GM10248 (cell line): ENCODE measurements at places on chromosomes 11 and 22.

GRCh38 chr11:44192017-44192385 lies 96.5 kb downstream of the EXT2 start:
- no peak for DNase-seq

GRCh38 chr11:66957971-66958231 lies 282 bp downstream of the PC start:
- DNase-seq, result no peak

GRCh38 chr22:27997538-27997937 lies 78.5 kb upstream of the PITPNB start:
- DNase-seq, result no peak

DNA sequence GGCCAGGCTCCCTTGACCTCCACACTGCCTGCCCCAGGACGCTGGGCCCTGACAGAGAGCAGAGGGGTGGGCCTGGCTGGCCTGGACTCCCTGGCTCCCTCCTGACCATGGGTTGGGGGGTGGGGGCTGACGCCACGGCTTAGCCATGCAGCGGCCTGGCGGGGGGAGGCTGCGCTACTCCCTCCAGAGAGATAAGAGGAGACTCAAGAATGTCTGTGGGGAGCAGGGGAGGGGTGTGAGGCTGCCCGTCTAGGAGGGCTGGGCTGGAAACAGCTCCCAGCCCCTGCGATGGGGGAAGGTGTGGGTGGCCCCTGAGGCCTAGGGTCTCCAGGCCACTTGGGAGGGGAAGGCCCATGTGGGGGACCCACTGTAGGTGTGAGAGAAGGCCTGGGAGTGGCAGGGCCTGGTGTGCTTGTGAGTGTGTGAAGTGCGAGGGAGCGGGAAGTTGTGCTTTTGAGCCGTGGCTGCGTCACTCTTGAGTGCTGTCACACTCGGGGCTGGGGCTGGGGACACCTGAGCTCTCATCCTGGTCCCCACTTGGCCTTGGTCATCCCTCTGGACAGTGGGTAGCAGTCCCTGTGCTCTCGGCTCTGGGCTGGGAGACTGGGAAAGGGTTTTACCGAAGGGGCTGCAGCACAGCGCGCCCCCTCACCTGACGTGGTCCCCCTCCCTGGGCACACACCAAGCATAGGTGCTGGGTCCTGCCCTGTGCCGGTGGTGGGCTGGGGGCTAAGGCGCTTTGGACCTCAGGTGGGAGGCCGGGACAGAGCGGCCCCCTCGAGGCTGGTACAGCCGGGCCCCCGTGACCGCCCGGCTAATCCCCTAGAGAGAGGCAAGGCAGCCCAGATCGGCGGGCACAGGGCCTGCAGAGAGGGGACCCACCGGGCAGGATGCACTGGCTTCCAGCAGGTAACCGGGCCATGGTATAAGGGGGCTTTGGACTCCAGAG lies 2.4 kb downstream of the MYRF start:
- DNase-seq, result no peak

DNA sequence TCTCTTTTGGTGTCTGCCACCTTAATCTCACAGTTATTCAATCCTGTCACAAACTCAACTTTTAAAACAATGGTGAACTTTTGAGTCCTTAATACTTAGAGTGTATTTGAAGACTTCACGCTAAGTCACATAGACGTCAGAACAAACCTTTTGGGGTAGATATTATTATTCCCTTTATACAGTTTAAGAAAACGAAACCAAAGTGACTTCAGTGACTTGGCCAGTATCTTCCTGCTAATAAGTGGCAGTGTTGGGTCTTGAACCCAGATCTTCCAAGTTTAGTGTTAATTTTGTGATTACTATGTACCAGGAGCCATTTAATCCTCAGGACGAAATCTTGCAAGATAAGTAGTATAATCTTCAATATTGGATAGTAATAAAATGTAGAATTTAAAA lies 691 bp downstream of the CEP295 start:
- DNase-seq, result no peak

DNA sequence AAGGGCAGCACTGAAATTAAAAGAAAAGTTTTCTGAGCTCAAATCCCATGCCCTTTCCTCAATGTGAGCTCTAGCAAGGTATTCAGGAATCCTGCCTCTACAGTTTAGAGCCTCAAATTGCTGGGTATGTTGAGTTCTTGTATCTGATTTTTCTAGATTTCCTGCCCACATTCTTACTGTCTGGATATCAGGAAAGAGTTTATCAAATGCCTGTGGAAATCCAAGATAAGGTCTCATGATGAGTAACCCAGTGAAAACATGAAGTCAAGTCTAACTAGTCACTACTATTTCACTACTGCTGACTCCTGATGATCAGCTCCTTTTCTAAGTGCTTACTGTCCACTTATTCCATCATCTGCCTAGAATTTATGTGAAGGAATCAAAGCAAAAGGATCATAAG lies 29.8 kb downstream of the LIMK2 start:
- no peak for DNase-seq

DNA sequence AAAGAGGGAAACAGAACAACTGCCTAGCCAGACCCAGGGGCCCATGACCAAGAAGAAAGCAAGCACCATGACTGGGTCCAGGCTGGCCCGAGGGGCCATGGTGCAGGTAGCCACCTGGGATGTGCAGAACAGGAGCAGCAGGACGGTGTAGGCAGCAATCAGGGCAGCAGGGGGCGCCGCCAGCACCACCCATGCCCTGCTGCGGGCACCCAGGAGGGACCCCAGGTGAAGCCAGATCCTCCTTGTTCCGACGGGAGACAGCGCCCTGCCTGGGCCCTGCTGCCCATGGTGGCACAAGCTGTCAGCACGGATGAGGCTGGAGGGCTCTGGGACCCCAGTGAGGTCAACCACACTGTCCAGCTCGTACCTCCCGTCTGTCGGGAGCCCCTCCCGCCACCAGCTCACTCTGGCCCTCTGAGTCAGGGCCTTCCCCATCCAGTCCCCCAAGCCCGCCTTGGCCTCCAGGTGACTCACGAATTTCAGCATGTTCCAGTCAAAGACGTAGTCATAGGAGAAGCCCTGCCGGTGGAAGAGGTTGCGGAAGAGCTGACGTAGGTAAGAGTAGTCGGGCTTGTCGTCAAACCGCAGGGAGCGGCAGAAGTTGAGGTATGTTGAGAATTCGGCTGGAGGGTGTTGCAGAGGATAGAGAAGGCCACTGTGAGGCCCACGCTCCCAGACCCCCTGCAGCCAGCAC lies 18.8 kb downstream of the CSNK1E start:
- DNase-seq, result peak; percentile 62
